Substantia nigra (tissue), 51 donors: ENCODE measurements at places on chromosomes 4 and X.

GRCh38 chr4:97911236-97911906 lies 231.9 kb downstream of the STPG2 start:
- DNase-seq: no peak

- DNase-seq: no peak
Measured at GRCh38 chrX:830532-830931, 199.9 kb downstream of the SHOX start.

GRCh38 chr4:114692958-114693357 lies 94.4 kb downstream of the UGT8 start:
- DNase-seq: no peak

GRCh38 chrX:71912156-71912555 lies 1.5 kb downstream of the NHSL2 start:
- DNase-seq: no peak

DNA sequence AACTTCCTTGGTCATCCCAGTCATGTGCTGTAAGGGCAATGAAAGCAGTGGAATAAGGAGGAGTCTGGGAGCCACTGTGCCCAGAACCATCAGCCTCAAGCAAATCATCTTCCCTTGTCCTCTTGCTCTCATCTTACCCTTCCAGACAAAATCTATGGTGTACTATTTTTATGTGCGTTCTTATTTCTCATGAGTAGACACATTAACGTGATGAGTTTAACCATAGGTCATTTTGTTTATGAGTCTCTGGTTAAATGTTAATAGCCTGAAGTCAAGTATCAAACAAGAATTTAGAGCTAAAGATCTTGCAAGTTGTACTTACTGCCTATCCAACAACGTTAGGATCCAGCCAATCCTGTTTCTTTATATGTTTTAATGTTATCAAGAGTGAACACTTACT lies 495.3 kb downstream of the SPRY1 start:
- DNase-seq: no peak

- no peak for DNase-seq
Measured at GRCh38 chr4:17194586-17194985, 296.1 kb upstream of the LDB2 start.

GRCh38 chr4:91837608-91838029 lies 466.1 kb upstream of the GRID2 start:
- DNase-seq: no peak

DNA sequence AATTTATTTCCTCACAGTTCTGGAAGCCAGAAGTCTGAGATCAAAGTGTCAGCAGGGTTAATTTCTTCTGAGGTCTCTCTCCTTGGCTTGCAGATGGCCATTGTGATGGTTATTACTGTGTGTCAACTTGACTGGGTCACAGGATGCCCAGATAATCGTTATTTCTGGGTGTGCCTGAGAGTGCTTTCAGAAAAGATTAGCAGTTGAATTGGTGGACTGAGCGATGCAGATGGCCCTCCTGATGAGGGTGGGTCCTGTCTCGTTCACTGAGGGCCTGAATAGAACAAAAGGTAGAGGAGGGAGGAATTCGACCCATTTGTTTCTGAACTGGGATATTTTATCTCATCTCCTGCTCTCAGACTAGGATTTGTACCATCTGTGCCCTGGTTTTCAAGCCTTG lies 15.7 kb downstream of the SMIM43 start:
- no peak for DNase-seq

DNA sequence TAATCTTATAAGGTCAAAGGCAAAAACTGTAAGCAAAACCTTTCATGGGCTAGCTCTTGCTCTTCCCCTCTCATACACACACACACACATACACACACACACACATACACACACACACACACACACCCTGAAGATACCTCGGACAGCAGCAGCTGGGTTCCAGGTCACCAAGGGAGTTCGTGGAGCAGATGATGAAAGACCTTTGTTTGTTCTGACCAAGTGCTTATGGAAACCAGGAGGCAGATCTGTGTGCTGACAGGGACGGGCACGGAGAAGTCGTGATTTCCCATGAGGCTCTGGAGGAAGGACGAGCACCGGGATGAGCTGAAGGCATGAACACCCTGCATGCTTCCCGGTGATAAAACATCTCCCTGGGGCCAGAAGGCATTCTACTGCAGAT lies 35.4 kb upstream of the CRMP1 start:
- DNase-seq: no peak

DNA sequence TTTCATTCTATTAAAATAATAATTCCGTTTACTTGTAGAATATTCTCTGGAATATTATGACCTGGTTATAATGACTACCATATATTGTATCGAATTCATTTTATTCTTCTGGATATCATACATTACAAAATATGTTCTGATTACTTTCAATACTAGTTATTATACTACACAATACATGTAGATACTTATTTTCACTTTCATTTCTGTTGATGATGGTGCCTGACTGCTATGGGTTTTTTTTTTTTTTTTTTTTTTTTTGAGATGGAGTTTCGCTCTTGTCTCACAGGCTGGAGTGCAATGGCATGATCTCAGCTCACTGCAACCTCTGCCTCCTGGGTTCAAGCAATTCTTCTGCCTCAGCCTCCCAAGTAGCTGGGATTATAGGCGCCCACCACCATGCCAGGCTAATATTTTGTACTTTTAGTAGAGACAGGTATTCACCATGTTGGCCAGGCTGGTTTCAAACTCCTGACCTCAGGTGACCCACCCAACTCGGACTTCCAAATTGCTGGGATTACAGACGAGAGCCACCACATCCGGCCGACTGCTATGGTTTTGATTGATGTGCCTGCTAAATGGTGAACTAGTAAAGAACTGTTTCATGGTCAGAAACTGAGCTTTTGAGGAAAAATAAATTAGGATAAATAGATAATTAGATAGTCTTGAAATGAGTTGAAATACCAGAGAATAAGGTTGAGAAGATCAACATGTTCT lies 39.5 kb downstream of the PCDH10 start:
- DNase-seq: no peak
